ENCODE measurements at places on chromosomes 5 and 9.

GRCh38 chr5:31638345-31638744 lies 586 bp upstream of the PDZD2 start:
- no peak for DNase-seq

GRCh38 chr5:173410459-173411233 lies 82.4 kb upstream of the STC2 start:
- no peak for DNase-seq

DNA sequence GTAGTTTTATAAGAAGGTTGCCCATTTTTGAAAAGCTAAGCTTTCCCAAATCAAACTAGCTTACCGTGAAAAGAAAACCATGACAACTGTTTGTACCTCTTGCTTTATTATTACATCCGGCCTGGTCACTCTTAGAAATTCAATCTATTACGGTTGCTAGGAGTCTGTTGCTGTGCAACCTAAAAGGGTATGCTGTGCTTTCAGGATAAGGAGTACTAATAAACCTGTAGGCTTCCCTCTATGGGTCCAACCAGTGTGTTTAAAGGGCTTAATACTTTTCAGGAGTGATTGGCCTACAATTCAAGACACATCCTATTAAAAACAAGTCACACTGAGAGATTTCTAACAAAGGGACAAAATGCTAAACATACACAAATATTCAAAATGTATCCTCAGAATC lies 27.1 kb downstream of the RFX3 start:
- DNase-seq = no peak

- peak; percentile 54 for DNase-seq
Observed at GRCh38 chr9:131382850-131383729, 10.8 kb upstream of the PRRC2B start.

DNA sequence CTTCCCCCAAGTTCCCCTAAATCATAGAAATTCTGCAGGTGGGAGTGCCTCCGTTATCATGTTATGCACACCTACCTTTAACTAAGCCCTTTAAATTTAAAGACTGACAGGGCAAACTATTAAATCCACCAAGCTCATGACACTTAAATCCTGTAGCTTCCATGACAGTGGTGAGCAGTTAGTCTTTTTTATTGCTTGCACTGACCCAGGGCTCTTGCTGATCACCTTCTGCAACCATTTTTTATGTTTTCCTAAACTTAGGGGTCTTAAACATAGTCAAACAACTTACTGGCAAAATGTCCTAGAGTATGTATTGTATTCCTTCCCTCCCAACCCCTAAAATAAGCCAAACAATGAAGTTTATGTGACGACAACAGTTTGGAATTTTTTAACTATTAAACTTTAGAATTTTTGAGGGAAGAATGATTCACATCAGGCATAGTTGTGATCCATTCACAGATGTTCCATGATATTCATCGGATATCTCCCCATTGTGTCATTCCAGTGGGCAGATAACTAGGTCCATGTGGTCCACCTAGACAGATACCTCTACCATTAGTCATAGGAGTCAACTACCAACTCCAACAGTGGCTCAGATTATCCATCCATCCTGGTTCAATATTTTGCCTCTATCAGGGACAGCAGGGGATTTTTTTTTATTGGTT lies 283.1 kb downstream of the ADAMTS6 start:
- no peak for DNase-seq

- DNase-seq = no peak
Observed at GRCh38 chr5:16723821-16724220, 107.0 kb upstream of the RETREG1 start.

- no peak for DNase-seq
Observed at GRCh38 chr5:14296533-14297331, 153.6 kb downstream of the TRIO start.

GRCh38 chr5:53008751-53009150 lies 19.6 kb downstream of the ITGA2 start:
- DNase-seq = no peak

- no peak for DNase-seq
Observed at GRCh38 chr9:110626101-110626829, 42.3 kb upstream of the MUSK start.

- DNase-seq = no peak
Observed at GRCh38 chr9:68644831-68645230, 60.2 kb upstream of the PIP5K1B start.
